Naive thymus-derived CD4-positive, alpha-beta T cell (primary cell): ENCODE measurements at places on chromosomes 2 and 18. TPM values are rescaled to one million over a fixed set of nuclear protein-coding genes. Genes with fewer than 3 reads are reported as not detected.

NEU2 gene
- not detected for total RNA-seq

VWA3B gene
- total RNA-seq: not detected in 2 replicates

LRATD1 gene
- total RNA-seq: not detected

DNA sequence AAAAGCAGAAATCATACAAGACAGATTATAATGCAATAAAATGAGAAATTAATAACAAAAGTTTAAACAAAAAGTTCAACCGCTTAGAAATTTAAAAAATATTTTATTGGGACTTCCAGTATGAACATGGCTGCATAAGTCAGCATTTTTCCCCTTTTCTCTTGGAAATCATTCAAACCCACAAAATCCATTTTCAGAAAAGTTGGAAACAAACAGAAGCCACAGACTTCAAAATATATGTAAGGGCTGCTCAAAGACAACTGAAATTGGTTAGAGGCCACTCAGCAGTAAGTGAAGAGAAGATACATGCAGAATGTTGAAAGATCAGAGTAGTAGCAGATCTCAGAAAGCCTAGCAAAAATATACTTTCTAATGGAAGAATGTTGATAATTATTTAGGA lies 194.0 kb downstream of the DYSF start:
- H3K27me3 ChIP-seq: no peaks in the 10 kb centered on the region
- no peaks in the 10 kb centered on the region for H3K4me1 ChIP-seq
- no peaks in the 10 kb centered on the region for H3K36me3 ChIP-seq
- no peak overlapping the region for H3K27ac ChIP-seq
- no peak for DNase-seq
- no peak overlapping the region for H3K4me3 ChIP-seq

- H3K36me3 ChIP-seq: no peaks in the 10 kb centered on the region
- no peak for DNase-seq
- no peaks in the 10 kb centered on the region for H3K27me3 ChIP-seq
- H3K27ac ChIP-seq: no peak overlapping the region
Observed at GRCh38 chr2:132589111-132589830, 80.7 kb downstream of the LYPD1 start.

DNA sequence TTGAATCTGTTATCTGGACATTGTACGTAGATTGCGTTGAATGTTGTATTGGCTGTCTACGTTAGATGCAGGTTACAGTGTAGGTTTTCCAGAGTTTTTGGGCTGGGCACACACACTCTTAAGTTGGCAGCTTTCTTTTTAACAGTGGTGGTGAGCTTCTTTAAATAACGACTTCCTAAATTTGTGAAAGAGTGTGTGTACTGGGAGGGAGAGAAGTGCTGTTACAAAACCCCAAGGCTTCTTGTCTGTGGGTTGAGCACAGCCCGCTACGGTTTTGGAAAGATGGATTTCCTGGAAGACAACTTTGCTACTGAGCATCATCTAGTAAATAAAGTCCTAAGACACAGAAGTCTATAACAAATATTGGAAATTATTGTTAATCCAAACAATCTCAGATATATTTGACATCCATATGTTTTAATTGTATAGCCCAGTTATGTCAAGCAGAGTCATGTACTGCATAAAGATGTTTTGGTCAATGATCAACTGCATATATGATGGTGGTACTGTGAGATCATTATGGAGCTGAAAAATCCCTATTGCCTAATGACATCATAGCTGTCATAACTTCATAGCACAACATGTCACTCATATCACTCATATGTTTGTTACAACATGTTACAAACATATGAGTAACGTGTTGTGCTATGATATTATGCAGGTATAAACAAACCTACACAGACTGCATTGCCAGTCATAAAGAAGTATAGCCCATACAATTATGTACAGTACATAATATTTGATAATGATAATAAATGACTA lies 7.9 kb upstream of the THUMPD2 start:
- H3K4me3 ChIP-seq: no peak overlapping the region
- H3K36me3 ChIP-seq: no peaks in the 10 kb centered on the region
- no peak overlapping the region for H3K27ac ChIP-seq

KCNG2 gene
- total RNA-seq: not detected

DNA sequence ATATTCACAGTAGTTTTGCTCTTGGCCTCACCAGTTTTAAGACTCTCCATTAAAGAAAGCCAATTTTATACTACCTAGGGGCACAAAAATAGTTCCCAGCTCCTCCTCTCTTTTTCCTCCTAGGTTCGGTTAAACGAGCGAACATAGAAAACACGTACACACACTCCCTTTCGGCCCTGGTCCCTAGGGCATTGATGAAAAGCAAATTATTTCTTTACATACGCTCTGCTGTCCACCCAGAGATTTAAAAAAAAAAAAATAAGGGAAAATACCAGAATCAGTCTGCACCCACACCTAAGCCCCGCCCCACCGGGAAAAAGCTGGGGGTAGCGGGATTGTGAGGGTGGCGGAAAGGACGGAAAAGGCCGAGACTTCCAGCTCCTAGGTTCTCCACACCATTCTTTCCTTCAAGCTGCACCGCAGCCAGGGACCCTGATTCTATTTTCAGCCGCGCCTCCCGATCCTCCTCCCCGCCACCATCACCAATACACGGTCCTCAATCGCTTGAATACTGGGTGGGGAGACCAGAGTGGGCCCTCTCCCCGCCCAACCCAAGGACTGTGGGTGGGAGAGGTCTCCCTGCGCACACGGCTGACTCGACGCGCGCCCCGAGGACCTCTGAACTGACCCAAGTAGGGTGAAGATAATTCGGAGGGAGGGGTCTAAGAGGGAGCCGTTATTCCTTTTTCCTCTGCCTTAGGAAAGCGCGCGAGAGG lies 769 bp downstream of the ATF2 start:
- peaks cover 20% of the 10 kb centered on the region for H3K4me1 ChIP-seq
- no peaks in the 10 kb centered on the region for H3K27me3 ChIP-seq
- peak overlapping the region; percentile 91 for H3K4me3 ChIP-seq
- no peaks in the 10 kb centered on the region for H3K36me3 ChIP-seq
- DNase-seq: no peak

MLPH gene
- not detected for total RNA-seq

AFF3 gene
- 20.7 TPM for total RNA-seq

DNA sequence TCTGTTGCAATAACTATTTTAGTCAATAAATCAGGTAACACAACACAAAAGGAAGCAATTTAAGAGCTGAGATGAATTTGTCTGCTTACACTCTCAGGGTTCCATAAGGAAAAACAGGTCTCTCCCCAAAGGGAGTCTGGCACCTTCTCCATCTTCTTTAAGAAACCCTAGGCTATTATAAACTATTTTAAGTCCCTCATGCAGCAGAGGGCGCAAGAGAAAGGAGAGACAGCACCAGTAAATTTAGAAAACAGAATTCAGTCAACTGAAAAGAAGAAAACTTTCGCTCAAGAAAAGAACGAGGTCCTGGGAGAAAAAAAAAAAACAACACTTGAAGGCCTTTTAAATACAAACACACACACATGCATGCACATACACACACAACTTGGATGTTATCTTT lies 19.1 kb downstream of the SULT1C4 start:
- no peaks in the 10 kb centered on the region for H3K27me3 ChIP-seq
- no peak overlapping the region for H3K27ac ChIP-seq
- DNase-seq: no peak
- H3K4me1 ChIP-seq: no peaks in the 10 kb centered on the region

DNA sequence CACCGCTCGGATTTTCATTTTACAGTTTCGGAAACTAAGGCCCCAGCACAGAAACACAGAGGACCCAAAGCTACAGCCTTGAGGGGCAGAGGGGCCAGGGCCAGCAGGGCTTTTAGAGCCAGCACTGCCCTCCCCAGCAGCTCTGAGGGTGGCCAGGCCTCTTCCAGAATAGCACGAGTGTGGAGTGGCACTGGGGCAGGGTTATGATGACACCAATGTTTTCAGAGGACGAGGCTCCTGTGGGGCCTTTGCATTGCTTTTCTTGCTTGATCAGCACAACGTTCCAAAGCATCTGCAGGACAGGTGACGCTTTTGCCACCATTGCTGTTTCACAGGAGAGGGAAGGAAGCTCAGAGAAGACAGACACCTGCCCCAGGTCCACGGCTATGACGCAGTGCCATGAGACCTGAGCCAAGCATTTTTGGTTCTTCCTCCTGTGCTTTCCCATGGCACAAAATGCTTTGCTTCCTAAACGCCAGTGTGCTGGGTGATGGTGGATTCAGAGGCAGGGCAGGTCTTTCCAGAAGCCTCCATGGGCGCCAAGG lies 126.9 kb downstream of the MBP start:
- no peak overlapping the region for H3K4me3 ChIP-seq
- H3K27ac ChIP-seq: no peak overlapping the region
- no peaks in the 10 kb centered on the region for H3K27me3 ChIP-seq

RNF138 gene
- 72.3 and 73.5 TPM in 2 replicates for total RNA-seq

DNA sequence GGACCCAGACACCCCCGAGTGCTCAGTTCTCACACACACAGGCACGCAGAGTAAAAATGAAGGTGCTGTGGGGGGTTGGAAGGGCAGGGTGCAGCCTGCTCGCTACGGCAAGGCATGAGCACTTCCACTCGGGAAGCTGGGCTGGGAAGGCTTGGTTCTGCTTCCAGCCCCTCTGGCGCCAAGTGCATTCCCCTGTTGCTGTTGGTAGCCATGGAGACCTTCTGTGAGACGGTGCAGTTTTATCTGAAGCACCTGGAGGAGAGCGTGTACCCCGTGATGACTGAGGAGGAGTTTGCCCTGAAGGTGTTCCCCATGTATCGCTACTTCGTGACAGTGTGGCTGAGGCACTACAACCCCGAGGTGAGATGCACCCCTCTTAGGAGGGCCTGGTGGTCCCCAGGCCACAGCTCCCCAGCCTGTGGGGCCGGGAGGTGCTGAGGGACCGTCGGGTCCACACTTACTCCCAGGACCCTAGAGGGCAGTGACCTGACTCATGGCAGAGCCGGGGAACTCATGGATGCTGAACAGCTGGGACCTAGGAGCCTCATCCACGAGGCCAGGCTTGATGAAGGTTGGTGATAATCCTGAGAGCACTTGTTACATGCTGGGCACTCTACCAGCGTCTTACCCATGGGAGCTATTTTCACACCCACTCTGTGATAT lies 15.5 kb downstream of the MROH2A start:
- DNase-seq: no peak
- no peaks in the 10 kb centered on the region for H3K27me3 ChIP-seq
- no peaks in the 10 kb centered on the region for H3K36me3 ChIP-seq
- no peak overlapping the region for H3K27ac ChIP-seq
- no peak overlapping the region for H3K4me3 ChIP-seq

DNA sequence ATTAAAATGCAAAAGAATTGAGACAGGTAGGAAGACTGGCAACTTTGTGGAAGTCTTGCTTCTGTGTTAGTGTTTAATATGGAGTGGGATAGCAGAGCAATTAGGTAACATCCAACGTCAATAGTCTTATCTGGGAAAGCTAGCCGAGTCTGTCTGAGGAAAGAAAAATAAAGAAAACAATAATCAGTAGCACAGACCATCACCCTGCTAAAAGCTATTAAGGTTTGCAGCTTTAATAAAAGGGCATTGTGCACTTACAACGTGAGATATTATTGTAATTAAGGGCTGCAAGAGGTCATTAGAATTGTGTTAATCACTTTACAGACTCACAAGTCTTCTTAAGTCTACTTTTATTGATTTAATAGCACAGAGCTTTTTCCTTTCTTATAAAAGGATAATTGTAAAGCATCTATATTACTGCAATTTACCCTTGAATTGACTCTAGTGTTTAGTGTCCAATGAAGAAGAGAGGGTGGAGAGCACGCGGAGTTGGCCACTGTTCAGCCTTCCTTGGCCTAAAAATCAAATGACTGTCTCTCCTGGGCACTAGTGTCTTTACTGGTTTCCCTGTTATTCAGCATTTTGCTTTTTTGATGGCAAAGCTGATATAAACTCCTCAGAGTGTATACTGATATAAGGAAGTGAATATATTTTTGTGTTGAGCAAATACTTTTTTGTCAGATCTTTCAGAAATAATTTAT lies 2.0 kb downstream of the CDH7 start:
- no peaks in the 10 kb centered on the region for H3K36me3 ChIP-seq
- no peaks in the 10 kb centered on the region for H3K27me3 ChIP-seq
- DNase-seq: no peak
- no peak overlapping the region for H3K4me3 ChIP-seq
- H3K4me1 ChIP-seq: no peaks in the 10 kb centered on the region

CYRIA gene
- 0.16 TPM for total RNA-seq

LCLAT1 gene
- 25.2 TPM for total RNA-seq

DNA sequence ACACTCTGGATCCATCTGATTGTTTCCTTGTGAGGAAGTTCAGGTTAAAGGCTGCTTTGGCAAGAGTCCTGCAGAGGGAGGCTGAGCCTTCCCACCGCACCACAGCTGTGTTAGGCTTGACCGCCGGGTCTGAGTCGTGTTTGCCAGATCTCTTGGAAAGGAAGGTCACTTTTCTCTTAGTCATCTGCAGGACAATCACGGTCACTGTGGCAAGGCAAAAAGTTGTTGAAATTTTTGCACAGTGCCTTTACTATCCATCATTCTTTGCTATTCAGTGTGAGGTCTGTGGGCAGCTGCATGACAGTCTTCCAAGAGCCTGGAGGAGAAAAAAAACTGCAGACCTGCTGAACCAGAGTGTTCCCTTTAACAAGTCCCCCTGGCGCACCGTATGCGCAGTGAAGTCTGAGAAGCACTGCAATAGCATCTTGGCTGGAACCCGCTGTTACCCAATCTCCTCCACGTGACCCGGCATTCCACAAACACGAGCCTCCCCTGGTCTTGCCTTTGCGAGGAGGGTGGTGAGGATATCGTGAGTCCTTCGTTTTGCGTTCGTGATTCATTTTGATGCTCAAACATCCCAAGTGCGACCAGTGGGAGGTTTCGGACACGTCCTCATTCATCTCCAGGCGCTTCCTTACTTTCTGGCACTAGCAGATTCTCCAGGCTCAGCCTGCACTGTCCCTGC lies 23.0 kb downstream of the BIN1 start:
- peak overlapping the region; percentile 77 for H3K27ac ChIP-seq
- H3K4me3 ChIP-seq: no peak overlapping the region
- peaks cover 60% of the 10 kb centered on the region for H3K4me1 ChIP-seq
- no peaks in the 10 kb centered on the region for H3K36me3 ChIP-seq
- no peak for DNase-seq

SLC1A4 gene
- total RNA-seq: 4.4 TPM

GRCh38 chr18:45102863-45103262 lies 422.2 kb downstream of the SETBP1 start:
- H3K27ac ChIP-seq: no peak overlapping the region
- H3K4me1 ChIP-seq: peaks cover 13% of the 10 kb centered on the region
- no peak for DNase-seq
- H3K4me3 ChIP-seq: no peak overlapping the region
- H3K27me3 ChIP-seq: no peaks in the 10 kb centered on the region
- no peaks in the 10 kb centered on the region for H3K36me3 ChIP-seq

DNA sequence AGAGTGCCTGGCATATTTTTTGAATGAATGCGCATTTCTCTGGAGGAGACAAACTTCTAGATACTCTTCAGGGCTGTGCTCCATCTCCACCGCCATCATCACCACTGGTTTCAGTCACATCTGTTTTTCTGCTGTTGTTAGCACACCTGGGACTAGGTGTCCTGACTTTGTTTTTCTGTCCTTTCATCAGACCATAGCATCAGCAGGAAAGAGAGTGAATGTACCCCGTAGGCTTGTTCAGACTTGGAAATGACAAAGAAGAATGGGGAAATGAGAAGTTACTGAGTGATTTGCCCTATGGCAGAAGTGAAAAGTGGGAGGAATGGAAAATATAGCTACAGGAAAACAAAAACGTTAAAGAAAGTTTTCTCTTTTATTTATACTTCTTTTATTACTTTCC lies 965.2 kb upstream of the FANCL start:
- H3K4me3 ChIP-seq: no peak overlapping the region
- no peaks in the 10 kb centered on the region for H3K27me3 ChIP-seq
- H3K36me3 ChIP-seq: no peaks in the 10 kb centered on the region
- no peak for DNase-seq
- H3K4me1 ChIP-seq: no peaks in the 10 kb centered on the region

ACMSD gene
- total RNA-seq: not detected

GCFC2 gene
- total RNA-seq: 26.4 and 29.1 TPM in 2 replicates

GALNT13 gene
- total RNA-seq: 0.28 and 0.44 TPM in 2 replicates
